Stimulated activated CD4-positive, alpha-beta T cell treated with anti-CD3 and anti-CD28 coated beads, TNF-alpha, amount 100 ng/mL, for 1 hour (primary cell): ENCODE measurements at places on chromosomes 1 and 21.

GRCh38 chr1:67429528-67430357, 459 bp downstream of the SERBP1 start:
- DNase-seq: peak; percentile 21

GRCh38 chr1:206706298-206706791, 21.6 kb downstream of the MAPKAPK2 start:
- no peak for DNase-seq

GRCh38 chr1:224262373-224263054, 67.5 kb downstream of the NVL start:
- no peak for DNase-seq

- no peak for DNase-seq
Measured at GRCh38 chr1:19083081-19083480, 126.6 kb upstream of the IFFO2 start.

GRCh38 chr21:36260030-36260787, 59.8 kb upstream of the MORC3 start:
- DNase-seq: no peak

GRCh38 chr1:115317101-115318012, 20.7 kb downstream of the NGF start:
- DNase-seq: no peak

DNA sequence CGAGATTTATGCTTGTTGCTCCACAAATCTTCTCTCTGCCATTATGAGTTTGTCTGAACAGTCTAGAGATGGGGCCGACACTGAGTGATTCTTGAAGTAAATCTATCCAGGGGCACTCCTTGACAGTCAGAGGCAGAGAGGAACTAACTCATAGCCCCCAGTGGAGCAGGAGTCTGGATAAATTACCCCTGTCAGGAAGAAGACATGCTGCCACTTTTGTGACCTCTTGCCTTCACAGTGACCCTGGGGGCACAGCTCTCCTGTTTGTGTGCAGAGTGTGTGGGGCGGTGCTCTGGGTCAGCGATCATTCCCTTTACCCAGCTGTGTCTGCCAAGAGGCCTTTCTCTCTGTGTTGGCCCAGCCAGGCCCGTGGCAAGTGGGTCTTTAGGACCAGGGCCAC, 29.5 kb downstream of the PEX14 start:
- DNase-seq: no peak

DNA sequence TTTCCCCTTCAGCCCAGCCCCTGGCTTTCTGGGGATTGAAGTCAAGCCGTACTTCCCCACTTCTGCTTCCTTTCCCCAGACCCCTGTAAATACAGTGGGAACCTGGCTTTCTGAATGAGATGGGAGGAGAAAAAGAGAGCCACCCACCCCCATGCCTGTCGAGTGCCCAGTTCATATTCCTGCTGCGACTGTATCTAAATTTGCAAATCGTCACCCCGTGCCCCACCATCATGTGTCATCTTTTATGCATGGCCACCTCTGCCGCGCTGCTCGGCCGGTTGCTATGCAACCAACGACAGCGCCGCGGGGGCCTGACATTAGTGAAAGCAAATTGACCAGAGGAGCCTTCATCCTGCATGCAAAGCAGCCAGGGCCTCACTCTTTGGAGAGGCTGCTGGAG, 143.0 kb downstream of the ELAVL4 start:
- no peak for DNase-seq

GRCh38 chr21:38861056-38861455, 55.3 kb downstream of the ETS2 start:
- no peak for DNase-seq

- DNase-seq: no peak
Measured at GRCh38 chr1:228405979-228406228, 731 bp downstream of the TRIM11 start.

DNA sequence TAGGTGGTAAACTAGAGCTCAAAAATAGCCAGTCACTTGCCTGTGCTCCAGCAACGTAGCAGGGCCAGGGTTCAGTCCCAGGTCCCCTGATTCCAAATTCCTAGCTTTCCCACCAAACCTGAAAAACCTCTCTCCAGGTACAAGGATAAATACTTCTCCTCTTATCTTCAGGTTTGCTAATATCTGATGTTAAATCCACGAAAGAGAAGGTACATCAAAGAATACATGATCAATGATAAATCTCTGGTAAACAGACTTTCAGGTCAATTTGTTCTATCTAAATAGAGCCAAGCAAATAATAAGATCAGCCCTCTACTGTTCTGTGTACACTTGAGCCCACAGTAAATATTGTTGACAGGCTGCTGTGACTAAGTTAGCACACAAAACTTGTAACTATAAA, 52.1 kb upstream of the AKT3 start:
- no peak for DNase-seq

GRCh38 chr1:231969076-231969475, 342.5 kb downstream of the DISC1 start:
- no peak for DNase-seq

DNA sequence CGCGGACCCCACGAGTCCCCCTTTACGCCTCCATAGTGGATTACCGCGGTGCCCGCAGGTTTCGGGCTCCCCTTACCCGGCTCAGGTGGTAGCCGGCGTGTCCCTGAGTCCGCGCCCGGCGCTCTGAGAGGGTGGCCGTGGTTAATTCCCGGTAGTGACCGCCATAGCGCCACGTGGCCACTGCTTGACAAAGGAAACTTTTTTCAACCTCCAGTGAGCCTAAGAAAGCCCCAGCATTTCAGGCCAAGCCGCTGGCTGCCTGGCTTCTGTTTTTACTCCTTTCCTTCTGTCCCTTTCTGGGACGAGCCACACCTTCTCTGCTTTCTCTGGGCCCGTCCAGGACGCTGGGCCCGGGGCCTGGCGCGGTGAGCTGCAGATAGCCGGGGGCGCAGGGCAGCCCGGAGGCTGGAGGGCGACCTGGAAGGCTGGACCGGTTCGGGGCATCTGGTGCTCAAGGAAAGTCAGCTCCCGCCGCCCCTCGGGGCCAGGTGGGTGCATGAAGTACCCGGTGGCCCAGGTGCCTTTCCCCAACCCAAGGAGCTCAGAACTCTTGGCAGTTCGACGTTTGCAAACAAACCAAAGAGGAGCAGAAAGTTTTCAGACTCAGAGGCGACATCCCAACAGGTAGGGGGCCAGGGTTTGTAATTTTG, 540 bp upstream of the C1orf198 start:
- no peak for DNase-seq

GRCh38 chr1:176136891-176137290, 70.2 kb downstream of the COP1 start:
- DNase-seq: no peak

- no peak for DNase-seq
Measured at GRCh38 chr1:119895102-119895501, 1.2 kb downstream of the ADAM30 start.

DNA sequence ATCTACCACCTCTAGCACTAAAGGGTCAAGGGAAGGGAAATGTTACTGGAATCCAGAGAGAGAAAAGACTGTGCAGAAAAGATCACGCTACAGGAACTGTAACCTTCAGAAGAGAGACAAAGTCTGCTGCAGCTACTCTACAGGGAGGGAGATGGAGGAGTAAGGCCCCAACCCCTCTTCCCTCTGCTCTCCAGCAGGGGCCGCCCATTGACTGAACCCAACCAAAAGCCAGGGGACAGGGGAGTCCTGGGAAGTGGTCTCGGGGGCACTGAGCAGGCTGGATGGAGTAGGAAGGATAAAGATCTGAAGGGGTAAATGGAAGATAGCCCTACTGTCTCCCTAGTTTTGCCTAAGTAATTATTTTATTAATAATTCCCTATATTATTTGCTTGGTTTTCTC, 72.8 kb upstream of the NR5A2 start:
- no peak for DNase-seq

GRCh38 chr1:15224974-15225373, 22.0 kb upstream of the FHAD1 start:
- DNase-seq: no peak

GRCh38 chr1:116984406-116985160, 17.0 kb upstream of the CD101 start:
- no peak for DNase-seq

GRCh38 chr21:34644825-34645224, 24.0 kb upstream of the CLIC6 start:
- no peak for DNase-seq

GRCh38 chr1:228321895-228322294, 84.7 kb downstream of the TRIM11 start:
- no peak for DNase-seq

DNA sequence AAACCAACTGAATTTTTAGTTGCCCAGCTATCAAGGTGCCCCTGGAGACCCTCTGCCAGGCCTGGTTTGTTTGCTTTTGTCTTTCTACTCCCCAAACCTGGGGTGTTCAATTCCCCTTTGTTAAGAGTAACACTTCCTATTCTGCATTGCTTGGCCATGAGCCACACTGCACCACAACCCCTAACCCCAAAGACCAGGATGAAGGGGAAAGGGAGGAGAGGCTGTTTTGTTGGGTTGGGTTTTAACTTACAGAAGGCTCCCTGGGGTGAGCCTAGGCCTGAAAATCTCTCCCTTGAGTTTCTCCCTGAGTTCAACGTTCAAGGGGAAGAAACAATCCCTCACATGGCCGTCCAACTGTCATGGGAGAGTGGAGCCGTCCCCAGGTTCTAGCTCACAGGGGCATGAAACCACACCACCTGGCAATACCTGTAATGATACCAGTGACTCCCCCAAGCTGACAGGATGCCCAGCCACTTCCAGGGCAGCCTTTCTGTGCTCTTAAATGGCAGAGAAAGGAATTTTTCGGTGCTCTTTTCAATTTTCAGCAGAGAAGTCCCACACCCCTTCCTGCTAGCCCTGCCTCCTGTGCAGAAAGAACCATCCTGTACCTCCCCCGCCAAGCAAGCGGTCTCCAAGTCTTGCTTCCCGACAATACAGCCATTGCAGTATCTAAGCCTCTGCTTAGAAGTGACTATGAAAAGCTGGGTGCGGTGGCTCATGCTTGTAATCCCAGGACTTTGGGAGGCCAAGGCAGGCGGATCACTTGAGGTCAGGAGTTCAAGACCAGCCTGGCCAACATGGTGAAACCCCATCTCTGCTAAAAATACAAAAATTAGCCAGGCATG, 14.9 kb downstream of the SLC45A3 start:
- DNase-seq: no peak

GRCh38 chr1:77489910-77490309, 192.5 kb downstream of the ZZZ3 start:
- no peak for DNase-seq
